ENCODE measurements at places on chromosomes 6 and 20. TPM values are rescaled to one million over a fixed set of nuclear protein-coding genes. Genes with fewer than 3 reads are reported as not detected.

- no peak overlapping the region for H3K27ac ChIP-seq
- no peaks in the 10 kb centered on the region for H3K36me3 ChIP-seq
- H3K4me3 ChIP-seq = no peak overlapping the region
- no peaks in the 10 kb centered on the region for H3K4me1 ChIP-seq
Measured at GRCh38 chr6:139702706-139703105, 328.3 kb upstream of the CITED2 start.

- no peaks in the 10 kb centered on the region for H3K36me3 ChIP-seq
- H3K27ac ChIP-seq = no peak overlapping the region
- no peaks in the 10 kb centered on the region for H3K27me3 ChIP-seq
Measured at GRCh38 chr6:55512904-55513303, 66.1 kb downstream of the HMGCLL1 start.

GTSF1L gene
- not detected for total RNA-seq

- H3K27ac ChIP-seq = no peak overlapping the region
- H3K4me1 ChIP-seq = no peaks in the 10 kb centered on the region
- no peaks in the 10 kb centered on the region for H3K36me3 ChIP-seq
- no peak overlapping the region for H3K4me3 ChIP-seq
- DNase-seq = no peak
Measured at GRCh38 chr6:97726378-97726777, 443.4 kb upstream of the MMS22L start.

DNA sequence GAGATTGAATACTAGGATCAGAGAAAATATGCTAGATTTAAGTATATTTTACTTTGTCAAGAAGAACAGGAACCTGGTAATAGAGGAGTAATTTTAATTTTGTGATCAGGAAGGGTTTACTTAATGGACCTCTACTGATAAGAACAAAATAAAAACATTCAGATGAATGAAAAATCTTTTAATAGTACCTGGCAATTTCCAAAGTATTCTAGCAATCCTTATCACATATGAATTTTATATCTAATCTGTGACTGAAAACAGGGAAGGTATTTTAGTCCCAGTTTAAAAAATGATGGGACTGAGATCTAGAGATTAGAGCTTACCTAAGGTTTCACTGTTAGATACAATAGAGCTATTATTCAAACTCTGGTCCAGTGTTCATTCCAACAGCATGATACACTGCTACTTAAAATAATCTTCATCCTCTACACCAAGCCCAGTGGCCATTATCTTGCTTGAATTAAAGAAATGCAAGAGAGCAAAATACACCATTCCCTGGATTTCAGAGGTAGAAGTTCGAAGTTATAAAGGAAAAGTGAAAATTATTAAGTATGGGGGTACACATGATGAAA is 13.5 kb downstream of the SLC17A5 start:
- no peak for DNase-seq
- no peaks in the 10 kb centered on the region for H3K4me1 ChIP-seq
- H3K4me3 ChIP-seq = no peak overlapping the region
- no peaks in the 10 kb centered on the region for H3K36me3 ChIP-seq
- no peak overlapping the region for H3K27ac ChIP-seq
- H3K27me3 ChIP-seq = no peaks in the 10 kb centered on the region

- no peaks in the 10 kb centered on the region for H3K36me3 ChIP-seq
- no peak overlapping the region for H3K4me3 ChIP-seq
- H3K4me1 ChIP-seq = no peaks in the 10 kb centered on the region
- DNase-seq = no peak
- no peaks in the 10 kb centered on the region for H3K27me3 ChIP-seq
Measured at GRCh38 chr6:118016532-118016931, 109.5 kb downstream of the SLC35F1 start.

TGM3 gene
- 0.55 TPM for total RNA-seq

DNA sequence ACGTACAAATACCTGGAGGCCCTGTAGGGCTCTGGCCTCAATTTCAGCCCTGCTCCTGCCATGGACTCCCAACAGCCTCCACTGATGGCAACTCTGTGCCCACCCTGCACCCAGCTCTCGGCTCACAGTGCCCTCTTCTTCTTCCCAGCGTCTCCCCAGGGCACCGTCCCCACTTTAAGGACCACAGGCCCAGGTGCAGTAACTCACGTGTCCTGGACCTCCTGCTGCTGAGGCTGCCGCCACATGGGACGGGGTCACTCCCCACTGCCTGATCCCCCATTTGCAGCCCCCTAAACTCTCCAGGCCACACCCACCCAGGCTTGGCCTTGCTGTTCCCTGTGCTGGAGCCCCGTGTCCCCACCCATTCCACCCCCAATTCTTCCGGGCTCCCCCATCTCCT is 223.4 kb downstream of the PREX1 start:
- no peaks in the 10 kb centered on the region for H3K36me3 ChIP-seq
- H3K27me3 ChIP-seq = no peaks in the 10 kb centered on the region
- no peak for DNase-seq

WFDC13 gene
- not detected for total RNA-seq

DNA sequence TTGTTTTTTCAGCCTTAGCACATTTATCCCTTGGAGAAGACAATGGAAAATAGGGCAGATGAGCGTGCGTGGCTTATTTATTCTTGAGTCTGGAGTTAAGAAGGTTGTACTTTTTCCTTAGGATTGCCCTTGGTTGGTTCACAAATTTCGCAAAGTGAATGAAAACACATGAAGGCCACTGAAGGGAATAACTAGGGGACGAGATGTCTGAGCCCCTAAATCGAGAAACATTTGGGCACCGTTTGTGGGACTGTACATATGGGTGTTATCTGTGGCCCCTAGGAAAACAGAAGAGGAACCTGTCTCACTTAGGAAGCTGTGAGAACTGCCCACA is 19.4 kb upstream of the TRIM27 start:
- H3K27me3 ChIP-seq = peaks cover 6% of the 10 kb centered on the region
- no peak overlapping the region for H3K4me3 ChIP-seq
- no peak for DNase-seq
- no peaks in the 10 kb centered on the region for H3K36me3 ChIP-seq
- no peak overlapping the region for H3K27ac ChIP-seq
